ENCODE measurements at places on chromosomes 6 and 20.

- H3K27ac ChIP-seq = no peak overlapping the region
- no peaks in the 10 kb centered on the region for H3K27me3 ChIP-seq
- no peak overlapping the region for H3K4me3 ChIP-seq
Measured at GRCh38 chr6:126091466-126091865, 105.1 kb downstream of the TRMT11 start.

DNA sequence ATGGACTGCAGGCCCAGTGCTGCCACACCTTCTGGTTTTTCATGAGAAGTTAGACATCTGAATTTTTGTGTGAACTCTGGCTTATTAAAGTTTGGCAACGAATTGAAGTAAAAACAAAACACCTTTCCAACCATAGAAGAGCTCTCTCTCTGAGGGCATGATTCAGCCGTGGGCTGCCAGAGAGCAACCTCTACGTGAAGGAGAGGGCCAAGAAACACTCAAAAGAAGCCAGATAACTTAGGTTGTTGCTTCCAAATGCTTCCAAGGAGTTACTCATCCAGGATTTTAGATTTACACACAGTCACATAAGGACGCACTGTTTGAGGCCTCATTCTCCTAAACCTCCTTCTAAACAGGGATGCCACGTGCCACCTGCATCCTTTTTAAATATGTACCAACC is 65.5 kb downstream of the NRN1 start:
- no peak overlapping the region for H3K27ac ChIP-seq
- DNase-seq = no peak
- no peaks in the 10 kb centered on the region for H3K36me3 ChIP-seq
- no peak overlapping the region for H3K4me3 ChIP-seq

GRCh38 chr6:139378882-139379341 is 4.5 kb upstream of the CITED2 start:
- no peak overlapping the region for H3K4me3 ChIP-seq
- no peak overlapping the region for H3K27ac ChIP-seq
- peaks cover 20% of the 10 kb centered on the region for H3K36me3 ChIP-seq
- H3K4me1 ChIP-seq = peaks cover 17% of the 10 kb centered on the region
- H3K27me3 ChIP-seq = peaks cover 6% of the 10 kb centered on the region

- DNase-seq = no peak
- no peaks in the 10 kb centered on the region for H3K27me3 ChIP-seq
- no peak overlapping the region for H3K4me3 ChIP-seq
- H3K36me3 ChIP-seq = no peaks in the 10 kb centered on the region
- H3K4me1 ChIP-seq = peaks cover 9% of the 10 kb centered on the region
- no peak overlapping the region for H3K27ac ChIP-seq
Measured at GRCh38 chr20:20446425-20447015, 78.6 kb downstream of the INSM1 start.

DNA sequence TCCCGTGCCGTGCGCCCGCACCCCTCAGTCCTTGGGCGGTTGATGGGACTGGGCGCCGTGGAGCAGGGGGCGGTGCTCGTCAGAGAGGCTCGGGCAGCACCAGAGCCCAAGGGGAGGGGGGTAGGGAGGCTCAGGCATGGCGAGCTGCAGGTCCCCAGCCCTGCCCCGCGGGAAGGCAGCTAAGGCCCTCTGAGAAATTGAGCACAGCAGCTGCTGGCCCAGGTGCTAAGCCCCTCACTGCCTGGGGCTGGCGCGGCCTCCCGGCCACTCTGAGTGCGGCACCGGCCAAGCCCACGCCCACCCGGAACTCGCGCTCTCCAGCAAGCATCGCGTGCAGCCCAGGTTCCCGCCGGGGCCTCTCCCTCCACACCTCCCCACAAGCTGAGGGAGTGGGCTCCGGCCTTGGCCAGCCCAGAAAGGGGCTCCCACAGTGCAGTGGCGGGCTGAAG is 16.4 kb downstream of the SOX4 start:
- H3K27me3 ChIP-seq = peaks cover 20% of the 10 kb centered on the region
- no peak for DNase-seq
- no peaks in the 10 kb centered on the region for H3K4me1 ChIP-seq
- H3K4me3 ChIP-seq = no peak overlapping the region
- H3K36me3 ChIP-seq = no peaks in the 10 kb centered on the region

- H3K36me3 ChIP-seq = no peaks in the 10 kb centered on the region
- H3K4me3 ChIP-seq = no peak overlapping the region
- H3K27me3 ChIP-seq = no peaks in the 10 kb centered on the region
- DNase-seq = no peak
Measured at GRCh38 chr6:138833816-138834539, 38.1 kb downstream of the ECT2L start.

DNA sequence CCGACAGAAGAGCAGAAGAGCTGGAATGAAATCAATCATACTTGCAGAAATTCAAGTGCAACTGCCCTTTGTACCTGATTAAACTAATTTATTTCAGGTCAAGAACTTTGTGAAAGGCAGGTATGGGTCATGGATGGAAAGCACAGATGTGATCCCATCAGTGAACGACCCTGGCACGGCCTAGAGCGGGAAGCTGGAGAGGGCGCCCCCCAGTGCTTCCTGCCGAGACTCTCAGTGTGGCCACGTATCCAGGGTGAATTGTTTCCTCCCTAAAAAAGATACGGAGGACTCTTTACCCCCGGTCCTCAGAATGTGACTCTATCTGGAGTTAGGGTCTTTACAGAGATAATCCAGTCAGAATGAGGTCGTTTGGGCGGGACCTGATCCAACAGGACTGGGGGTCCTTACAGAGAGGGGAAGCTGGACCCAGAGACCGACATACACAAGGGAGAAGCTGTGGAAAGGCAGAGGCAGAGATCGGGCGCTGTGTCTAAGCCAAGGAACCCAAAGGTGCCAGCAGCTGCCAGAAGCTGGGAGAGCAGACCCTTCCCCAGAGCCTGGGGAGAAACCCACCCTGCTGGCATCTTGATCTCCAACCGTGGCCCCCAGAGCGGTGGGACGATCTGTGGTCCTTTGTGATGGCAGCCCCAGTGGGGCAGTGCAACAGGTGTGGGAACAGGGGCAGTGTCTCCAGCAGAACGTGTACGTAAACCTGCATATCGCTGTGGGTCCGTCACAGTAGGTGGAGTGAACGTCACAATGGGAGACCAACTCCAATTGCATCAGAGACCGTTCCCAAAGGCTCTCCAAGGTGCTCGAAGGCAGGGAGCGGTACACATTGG is 91.9 kb downstream of the TAF4 start:
- no peak overlapping the region for H3K27ac ChIP-seq
- peaks cover 3% of the 10 kb centered on the region for H3K27me3 ChIP-seq
- no peak overlapping the region for H3K4me3 ChIP-seq
- H3K36me3 ChIP-seq = peaks cover 16% of the 10 kb centered on the region
